Heart right ventricle (tissue), 16 donors: ENCODE measurements at places on chromosomes 3 and 15. TPM values are rescaled to one million over a fixed set of nuclear protein-coding genes. Genes with fewer than 3 reads are reported as not detected.
A peak's percentile ranks its signal among the peaks of the same experiment; 100 is the strongest.

DNA sequence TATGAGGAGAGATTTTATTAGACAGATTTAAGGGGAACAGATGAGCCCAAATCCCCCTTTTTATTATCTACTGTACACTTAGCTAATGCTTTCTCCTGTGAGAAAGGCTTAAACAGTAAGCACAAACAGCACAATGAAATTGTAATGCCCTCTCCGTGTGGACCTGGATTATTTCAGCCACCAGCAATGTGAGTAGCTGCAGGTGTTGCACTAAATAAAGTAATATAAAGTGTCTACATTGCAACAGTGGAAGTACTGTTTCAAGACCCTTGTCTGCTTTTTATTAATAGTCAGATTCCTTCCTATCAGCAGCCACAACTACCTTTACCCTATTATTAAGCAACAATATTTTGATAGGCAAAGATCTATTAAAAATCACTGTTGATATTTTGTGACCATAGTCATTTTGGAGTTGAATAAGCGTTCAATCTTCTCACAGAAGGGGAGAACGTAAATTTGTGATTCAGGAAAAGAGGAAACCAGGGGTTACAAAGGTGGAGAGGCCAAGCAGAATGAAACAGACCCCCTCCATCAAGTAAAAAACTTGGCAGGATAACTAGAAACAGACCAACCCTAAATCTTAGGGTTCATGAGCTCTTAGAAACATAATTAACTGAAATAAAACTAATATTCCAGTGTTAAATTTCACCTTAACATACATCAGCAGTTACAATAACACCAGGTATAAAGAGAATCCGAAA is 422.6 kb downstream of the MECOM start:
- no peak for DNase-seq

- peak; percentile 63 for DNase-seq
Observed at GRCh38 chr15:43911235-43911781, 84.5 kb downstream of the WDR76 start.

The RPL15 gene
- 934 TPM for total RNA-seq

- no peak for DNase-seq
Observed at GRCh38 chr15:28921336-28921735, 35.6 kb downstream of the APBA2 start.

The SHF gene
- 3.9 TPM for total RNA-seq

DNA sequence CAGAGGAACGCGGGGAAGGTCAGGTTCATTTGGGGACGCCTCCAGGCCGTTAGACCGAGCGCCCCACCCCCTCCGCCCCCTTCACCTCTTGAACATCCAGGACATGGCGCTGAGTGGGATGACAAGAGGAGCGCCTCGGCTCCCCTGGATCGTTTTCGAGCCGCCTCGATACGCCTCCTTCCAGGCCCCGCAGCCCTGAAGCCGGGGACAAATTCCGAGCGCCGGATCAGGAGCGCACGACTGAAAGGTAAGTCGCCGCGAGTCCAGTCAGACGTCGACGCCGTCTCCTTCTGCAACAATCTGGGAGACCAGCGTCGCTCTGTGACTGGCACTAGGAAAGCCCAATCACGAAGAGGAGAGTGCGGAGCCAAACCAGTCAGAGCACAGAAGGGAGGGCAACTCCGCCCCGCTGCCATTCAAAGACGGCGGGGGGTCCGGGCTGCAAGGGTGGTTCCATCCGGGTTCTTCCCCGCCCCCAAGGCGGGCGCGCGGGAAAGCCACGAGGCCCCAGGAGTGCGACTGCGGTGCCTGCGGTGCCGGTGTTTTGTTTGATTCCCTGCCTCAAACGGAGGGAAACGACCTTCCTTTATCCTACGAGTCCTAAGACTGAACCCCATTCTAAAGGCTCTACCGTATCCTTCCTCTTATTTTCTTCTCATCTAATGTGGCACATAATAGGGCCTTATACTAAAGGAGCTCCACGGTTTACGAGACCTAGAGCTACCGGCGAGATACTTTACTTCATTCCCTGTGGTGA is at the start of gene HLTF:
HLTF (minus strand) TSS at position 302 of the 757 bp plus-strand sequence; CDS start at position 105, 197 bp downstream.
- DNase-seq, result peak; percentile 94

DNA sequence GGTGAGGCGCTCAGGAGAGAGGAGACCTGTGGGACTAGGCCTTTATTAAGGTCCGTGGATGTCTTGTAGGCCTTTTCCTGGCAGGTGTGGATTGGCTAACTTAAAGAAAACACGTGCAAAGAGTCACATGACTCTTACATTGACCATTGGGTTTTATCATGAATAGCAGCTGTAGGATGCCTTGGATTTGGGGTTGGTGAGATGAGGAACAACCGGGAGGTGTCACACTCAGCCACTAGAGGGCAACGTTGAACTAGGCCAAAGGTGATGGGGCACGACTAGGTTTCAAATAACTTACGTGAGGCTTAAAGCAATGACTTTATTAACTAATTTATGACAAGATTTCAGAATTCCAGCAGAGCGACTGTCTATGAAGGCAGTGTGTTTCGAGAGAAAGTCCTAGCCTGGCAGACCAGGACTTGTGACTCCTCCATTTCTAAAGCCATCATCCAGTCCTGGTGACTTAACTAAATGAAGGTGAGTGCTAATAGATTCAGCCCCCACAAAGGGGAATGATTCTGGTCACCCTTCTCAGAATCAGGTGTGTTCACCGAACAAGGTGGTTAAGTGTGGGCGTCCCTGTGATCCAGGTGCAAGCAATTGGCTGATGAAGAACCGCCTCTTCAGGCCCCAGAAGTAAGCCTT is 345.6 kb downstream of the MCTP2 start:
- DNase-seq, result no peak
